ENCODE measurements at places on chromosomes 2 and 18.

GRCh38 chr2:68478688-68479087 lies 11.3 kb downstream of the APLF start:
- no peak for DNase-seq

- DNase-seq, result no peak
Observed at GRCh38 chr2:38620282-38620977, 17.7 kb upstream of the HNRNPLL start.

DNA sequence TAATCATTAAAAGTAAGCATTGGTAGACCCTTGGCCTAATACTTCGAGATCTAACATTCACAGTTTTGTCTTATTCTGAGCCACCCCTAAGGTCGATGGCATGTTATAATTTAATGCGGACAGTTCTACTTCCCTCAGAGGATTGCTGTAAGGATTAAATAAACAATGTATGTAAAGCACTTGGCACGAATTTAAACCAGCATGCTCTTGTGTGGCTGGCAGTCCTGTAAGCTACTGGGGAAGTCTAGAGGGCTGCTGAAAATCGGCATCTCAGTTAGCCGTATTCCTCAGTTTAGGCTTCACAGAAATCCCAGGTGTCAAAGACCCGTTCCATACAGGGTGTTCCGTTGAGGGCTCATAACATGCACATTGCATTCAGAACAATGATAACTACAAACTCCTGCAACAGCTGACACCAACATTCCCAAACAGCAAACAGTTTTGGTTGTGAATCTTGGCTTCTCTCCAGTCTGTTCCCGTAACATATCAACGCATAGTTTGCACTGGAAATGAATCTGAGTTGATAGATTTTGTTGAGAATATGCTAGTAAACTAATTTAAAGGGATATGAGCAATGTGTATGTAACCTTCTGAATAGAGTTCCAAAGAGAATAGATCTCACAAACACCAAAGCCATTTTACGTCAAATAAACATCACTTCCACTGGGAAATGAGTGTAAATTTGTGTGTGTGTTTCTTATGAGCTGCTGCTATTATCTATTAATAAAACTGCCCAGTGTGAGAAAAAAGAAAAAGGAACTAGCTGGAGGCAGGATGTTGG lies 52.2 kb upstream of the ACKR3 start:
- DNase-seq, result no peak

DNA sequence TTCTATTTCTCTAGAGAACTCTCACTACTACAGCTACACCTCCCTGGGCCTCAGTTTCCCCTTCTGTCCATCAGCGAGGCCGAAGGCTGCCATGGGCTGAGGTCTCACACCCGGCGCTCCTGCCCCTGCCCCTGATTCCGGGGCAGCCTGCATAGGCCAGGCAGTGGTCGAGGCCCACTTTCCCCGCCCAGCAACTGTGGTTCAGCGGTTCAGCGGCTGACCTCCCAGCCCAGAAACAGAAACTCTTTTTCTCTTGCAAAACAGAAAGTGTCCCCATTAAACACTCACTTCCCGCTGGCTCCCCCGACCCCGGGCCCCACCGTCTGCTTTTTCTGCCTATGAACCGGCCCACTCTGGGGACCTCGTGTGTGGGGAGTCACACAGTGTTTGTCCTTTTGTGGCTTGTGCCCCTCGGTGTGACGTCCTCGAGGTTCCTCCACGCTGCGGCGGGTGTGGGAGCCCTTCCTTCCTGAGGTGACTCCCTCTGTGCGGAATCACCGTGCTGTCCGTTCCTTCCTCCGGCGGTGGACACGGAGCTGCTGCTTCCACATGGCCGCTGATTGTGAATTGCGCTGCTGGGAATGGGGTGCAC lies 16.0 kb downstream of the PDCD1 start:
- peak; percentile 48 for DNase-seq

- no peak for DNase-seq
Observed at GRCh38 chr18:48137374-48138081, 207.1 kb upstream of the SMAD2 start.

DNA sequence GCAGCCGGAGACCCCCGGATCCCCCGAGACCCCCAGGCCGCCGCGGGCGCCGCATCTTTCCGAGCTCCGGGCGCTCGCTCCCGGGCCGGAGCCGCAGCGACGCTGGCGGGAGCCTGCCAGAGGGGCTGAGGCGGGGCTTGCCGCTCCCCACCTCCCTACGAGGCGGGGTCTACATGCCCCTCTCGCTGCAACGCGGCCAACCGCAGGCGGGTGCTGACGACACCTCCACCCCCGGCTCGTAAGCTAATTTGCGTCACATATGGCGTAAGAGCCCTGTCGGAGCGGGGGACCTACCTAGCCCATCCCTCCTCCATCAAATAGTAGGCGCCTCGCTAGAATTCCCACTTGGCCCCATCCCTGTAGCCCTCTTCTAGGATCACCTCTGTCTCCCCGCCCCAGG lies at the start of gene PTPRN:
PTPRN (minus strand) TSS at position 124 of the 400 bp plus-strand sequence; CDS start at position 55, 69 bp downstream.
- no peak for DNase-seq

DNA sequence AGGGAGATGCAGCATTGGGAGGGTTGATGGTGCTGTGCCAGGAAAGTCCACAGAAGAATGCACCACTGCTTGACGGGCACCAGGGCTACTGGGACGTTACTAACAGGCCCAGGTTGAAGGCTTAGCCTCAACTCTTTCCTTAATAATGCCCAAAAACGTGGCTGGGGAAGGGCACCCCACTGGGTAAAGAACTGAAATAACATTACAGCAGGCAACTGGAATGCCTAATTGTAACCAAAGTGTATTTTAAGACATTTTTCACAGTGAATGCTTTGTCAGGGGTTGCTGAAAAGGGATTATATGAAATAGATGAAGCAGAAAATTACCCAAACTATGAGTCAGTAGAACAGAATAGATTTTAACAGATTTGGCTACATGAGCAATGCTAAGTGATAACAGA lies 191.3 kb downstream of the CMPK2 start:
- DNase-seq, result no peak

DNA sequence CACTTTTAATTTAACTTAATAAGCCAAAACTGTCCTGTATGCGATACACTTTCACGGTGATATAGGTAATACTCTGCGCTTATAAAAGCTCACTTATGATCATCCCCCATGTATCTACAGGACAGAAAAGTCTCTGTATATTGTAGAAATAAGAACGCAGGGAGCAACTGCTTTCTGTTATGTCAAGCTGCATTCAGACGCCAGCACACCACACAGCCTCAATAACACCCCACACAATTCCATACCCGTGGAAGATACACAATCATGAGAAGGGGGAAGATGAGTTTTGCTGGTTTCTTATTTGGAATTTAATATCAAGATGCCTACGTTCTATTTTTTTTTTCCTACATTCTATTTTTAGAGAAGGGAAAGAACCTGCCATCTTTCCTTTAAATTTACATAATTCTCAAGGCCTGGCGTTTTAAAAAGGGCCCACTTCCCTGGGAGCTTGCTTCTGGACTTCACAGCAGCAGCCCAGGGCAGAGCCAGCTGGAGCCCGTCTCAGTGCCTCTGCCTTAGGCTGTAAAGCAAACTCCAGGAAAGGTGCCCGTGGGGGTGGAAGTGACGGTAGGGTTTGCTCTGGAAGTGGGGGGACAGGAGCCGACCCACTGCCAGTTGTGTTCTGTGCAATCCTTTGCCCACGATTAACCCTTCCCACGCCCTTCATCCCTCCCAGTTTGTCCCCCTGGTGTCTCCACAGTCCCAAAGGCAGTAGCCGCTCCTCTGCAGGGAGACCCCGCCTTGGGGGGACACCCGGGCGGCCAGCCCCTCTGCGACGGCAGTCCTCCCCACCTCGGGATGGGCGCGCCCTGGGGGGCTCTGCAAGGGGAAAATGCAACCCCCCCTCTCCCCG lies 5.3 kb downstream of the PTGR3 start:
- DNase-seq, result no peak

DNA sequence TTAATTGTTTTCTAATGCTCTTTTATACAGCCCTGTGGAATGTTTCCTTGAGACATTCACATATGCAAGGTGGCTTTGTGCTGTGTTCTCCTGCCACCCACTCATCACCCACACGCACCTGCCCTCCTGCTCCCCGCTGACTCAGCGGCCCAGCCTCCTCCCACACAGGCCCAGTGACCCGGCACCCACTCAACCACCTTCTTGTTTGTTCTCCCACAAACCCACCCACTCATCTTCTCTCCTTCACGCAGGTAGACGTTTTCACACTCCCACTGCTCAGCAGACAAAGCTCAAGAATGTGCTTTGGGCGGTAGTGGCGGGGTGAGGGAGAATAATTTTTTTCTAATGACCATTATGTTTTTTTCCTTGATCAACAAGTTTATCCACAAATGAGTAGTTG lies 28.6 kb upstream of the NEMP2 start:
- peak; percentile 25 for DNase-seq

- no peak for DNase-seq
Observed at GRCh38 chr2:217244815-217245214, 385.0 kb upstream of the TNP1 start.

DNA sequence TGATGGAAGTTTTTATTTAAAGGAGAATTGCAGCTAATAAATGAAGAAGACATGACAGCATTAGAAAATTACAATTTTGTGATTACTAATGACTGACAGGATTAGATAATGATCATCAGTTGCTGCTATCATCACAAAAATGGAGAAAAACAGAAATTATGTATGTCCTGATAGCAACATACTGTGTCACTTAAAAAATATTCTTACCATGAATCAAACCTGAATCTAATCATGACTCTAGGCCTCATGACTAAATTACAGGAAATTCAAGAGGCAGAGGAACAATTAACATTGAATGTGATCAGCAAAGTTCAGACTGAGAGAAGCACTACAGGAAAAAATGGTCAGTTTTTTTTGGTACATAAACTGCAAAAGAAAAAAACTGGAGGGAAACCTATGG lies 147.8 kb downstream of the PMAIP1 start:
- DNase-seq, result no peak

- DNase-seq, result no peak
Observed at GRCh38 chr18:49922228-49922627, 108.9 kb upstream of the ACAA2 start.

- no peak for DNase-seq
Observed at GRCh38 chr18:37419866-37420265, 145.7 kb downstream of the CELF4 start.

- DNase-seq, result no peak
Observed at GRCh38 chr18:12882453-12883371, 1.3 kb downstream of the PTPN2 start.

- no peak for DNase-seq
Observed at GRCh38 chr2:53600815-53601214, 166.8 kb upstream of the CHAC2 start.

DNA sequence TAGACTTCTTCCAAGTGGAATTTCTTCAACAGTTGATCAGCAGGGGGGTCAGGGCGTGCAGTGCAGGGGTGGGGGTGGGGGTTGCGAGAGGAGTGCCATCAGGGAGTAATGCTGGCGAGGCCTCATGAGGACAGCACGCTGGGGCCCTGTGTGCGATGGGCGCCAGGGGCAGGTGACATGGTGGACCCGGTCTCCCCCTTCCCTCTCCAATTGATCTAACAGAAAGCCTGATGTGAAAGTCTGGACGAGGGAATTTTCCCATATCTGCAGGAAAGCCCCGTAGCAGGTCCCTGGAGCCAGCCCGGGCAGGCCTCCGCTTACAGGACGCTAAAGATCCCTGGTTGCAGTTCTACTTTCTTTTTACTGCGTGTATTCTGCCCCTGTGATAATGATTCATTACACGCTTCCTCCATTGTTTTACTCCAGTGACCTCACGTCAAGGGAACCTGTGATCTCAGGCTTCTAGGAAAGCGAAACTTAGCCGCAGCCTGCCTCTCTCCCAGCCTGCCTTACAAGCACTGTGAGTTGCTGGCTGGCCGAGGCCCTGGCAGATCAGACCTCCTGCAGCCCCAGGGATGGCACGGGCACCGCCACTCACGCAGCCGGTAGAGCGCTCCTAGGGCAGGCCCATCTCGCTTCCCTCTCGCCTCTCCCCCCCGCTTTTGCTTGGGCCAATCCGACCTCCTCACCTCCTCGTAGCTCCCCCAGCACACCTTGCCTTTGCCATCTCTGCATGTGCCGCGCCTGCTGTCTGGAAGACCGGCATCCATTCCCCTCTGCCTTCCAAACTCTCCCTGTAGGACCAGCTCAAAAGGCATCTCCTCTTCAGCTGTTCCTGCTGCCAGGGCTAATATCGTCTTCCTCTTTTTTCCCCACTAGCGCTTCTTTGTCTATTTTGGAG lies 19.2 kb downstream of the NEURL3 start:
- peak; percentile 61 for DNase-seq

GRCh38 chr2:239807568-239807967 lies 217.6 kb downstream of the NDUFA10 start:
- DNase-seq, result no peak

- DNase-seq, result no peak
Observed at GRCh38 chr2:223654384-223654915, 52.3 kb upstream of the SCG2 start.

GRCh38 chr2:66574701-66575624 lies 140.0 kb downstream of the MEIS1 start:
- no peak for DNase-seq

- no peak for DNase-seq
Observed at GRCh38 chr2:181140414-181140813, 160.0 kb downstream of the UBE2E3 start.

GRCh38 chr2:206521612-206522011 lies 78.3 kb downstream of the ADAM23 start:
- no peak for DNase-seq

GRCh38 chr2:106843001-106843909 lies 42.7 kb downstream of the ST6GAL2 start:
- DNase-seq, result no peak

- DNase-seq, result no peak
Observed at GRCh38 chr2:36783246-36783645, 86.7 kb downstream of the VIT start.

DNA sequence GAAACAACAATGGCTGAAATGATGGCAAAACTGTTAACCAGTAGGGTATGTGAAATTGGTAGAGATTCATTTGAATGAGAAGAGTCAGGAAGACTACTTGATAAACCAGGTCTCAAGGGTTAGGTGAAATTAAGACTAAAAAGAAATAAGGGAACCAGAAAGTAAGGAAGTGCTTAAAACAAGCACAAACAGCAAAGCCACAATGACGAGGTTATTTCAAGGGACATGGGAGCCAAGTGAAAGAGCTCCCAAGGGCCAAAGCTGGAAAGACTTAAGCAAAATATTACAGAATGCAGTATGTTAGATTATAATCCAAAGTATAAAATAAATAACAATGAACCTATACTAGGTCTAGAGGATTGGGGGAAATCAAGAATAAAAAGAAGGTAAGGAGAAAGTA lies 19.3 kb upstream of the CD302 start:
- DNase-seq, result no peak

DNA sequence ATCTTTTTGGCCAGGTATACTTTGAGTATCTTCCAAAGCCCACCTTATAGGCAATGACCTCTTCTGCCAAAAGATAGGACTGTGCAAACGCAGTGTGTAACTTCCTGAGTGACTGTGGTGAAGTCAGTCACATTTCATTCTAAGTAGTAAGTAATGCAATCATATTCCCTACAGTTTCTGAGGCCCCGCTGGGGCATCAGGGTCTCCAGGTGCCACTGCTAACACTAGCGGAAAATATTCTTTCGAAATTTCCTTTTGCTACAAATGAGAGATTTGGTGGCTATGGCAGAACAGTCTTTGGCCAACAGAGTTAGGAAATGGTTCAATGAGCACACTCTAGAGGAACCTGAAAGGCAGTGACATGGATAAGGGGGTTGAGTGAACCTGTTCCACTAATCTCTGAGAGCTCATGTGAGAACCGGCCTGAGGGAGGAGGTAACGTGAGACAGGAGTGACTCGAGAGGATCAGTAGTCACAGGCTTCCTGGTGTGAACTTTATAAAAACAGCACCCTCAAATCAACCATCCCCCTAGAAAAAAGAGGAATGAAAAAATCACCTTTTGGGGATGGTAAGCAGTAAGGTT lies 102.6 kb upstream of the LPIN2 start:
- DNase-seq, result no peak
